Endothelial cell of coronary artery (primary cell): ENCODE measurements at places on chromosomes 7 and 10. TPM values are rescaled to one million over a fixed set of nuclear protein-coding genes. Genes with fewer than 3 reads are reported as not detected.

The UNCX gene
- total RNA-seq: not detected in 2 replicates

The NCF1 gene
- 0.09 TPM in 1 of 2 replicates, not detected in the other for total RNA-seq

The NUTM2B gene
- total RNA-seq: 0.09 TPM in 2 replicates

The SH3PXD2A gene
- 3.0 and 4.8 TPM in 2 replicates for total RNA-seq

The DRGX gene
- not detected in 2 replicates for total RNA-seq

The NYAP1 gene
- total RNA-seq: 1.9 and 2.2 TPM in 2 replicates

The CPEB3 gene
- 0.81 and 0.94 TPM in 2 replicates for total RNA-seq

The AIMP2 gene
- total RNA-seq: 56.3 and 67.6 TPM in 2 replicates

The VOPP1 gene
- total RNA-seq: 109 and 126 TPM in 2 replicates

The MRLN gene
- total RNA-seq: not detected in 2 replicates

The ASB10 gene
- total RNA-seq: not detected in 2 replicates
